Kidney capillary endothelial cell (primary cell): ENCODE measurements at places on chromosomes 4 and X.

GRCh38 chr4:110475881-110476818 lies at the start of gene ENPEP:
TSS of gene ENPEP (plus strand) at chr4:110476155. CDS start at chr4:110476415, 260 bp downstream.
- DNase-seq: no peak

- DNase-seq: peak; percentile 52
Observed at GRCh38 chr4:141686879-141687278, 50.5 kb downstream of the IL15 start.

- no peak for DNase-seq
Observed at GRCh38 chr4:185380320-185380719, 15.4 kb downstream of the LRP2BP start.

DNA sequence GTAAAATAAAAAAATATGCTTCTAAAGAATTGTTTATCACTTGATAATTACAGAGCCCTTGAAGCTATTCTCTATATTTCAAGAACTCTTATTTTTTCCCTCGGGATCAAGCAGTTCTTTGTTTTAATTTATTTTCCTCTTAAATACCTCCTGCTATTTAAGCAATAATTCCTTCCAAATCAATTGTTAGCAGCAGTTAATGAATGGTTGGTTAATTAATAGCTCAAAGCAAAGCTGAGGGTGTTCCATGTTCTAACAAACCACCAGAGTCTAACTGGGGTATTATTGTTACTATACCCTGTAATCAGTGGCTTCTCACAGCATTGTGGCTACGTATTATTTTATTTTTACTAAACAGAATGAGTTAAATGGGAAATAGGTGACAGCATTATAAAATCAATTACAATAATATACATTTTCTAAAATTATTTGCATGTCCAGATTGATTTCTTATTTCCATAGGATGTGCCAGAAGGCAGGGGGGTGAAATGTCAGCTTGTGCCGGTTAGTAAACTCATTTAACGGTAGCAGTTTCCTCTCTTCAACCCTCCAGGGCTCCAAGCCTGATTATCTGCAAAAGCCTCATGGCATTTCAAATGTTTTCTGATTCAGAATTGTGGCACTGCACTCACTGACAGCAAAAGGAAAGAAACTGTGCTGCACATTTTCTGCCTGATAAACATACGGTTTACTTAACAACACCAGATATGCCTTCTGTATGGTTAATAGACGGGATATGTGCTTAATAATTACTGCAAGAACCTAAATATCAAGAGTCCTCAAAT lies 286.9 kb upstream of the EMCN start:
- no peak for DNase-seq

DNA sequence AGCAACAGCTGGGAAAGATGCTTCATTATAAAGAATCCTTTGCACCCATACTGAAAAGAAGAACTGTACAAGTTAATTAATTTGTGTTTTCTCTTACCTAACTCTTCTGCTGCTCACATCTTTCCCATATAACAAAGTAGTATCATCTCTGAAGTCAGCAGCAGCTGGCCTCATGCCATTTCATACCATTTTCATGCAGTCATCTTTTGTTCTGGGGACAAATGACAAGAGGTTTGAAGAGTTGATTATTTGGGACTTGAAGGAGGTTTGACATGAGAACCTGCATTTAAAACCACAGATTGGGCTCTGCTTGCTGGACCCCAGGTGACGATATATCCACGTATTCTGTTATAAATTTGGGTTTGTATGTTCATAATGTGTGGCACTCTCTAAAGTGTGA lies 430.3 kb downstream of the SPRY1 start:
- no peak for DNase-seq

DNA sequence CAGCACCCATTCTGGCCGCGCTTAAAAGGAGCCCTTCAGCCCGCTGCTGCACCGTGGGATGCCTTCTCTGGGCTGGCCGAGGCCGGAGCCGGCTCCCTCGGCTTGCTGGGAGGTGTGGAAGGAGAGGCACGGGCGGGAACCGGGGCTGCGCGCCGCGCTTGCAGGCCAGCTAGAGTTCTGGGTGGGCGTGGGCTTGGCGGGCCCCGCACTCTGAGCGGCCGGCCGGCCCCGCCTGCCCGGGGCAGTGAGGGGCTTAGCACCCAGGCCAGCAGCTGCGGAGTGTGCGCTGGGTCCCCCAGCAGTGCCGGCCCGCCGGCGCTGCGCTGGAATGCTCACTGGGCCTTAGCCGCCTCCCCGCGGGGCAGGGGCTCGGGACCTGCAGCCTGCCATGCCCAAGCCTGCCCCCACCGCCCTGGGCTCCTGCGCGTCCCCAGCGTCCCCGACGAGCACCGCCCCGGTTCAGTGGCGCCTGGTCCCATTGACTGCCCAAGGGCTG lies 111.3 kb downstream of the PCDH18 start:
- no peak for DNase-seq

DNA sequence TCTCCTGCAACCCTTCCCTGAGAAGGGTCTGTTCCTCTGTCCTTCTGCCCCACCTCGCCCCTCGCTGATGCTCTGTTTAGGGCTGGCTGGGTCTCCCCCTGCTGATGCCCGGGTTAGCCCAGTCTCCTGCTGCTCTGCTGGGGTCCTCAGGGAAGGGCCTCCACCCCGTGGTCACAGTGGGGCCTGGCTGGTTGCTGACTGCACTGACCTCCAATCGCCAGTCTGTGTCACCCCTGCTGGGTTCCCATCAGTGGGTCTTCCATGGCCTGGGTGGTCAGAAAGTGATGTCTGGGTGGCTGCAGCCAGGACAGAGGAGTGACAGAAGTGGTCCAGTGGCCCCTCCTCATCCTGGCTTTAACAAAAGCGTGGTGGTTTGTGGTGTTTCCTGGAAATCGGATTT lies 44.7 kb downstream of the EVC start:
- DNase-seq: no peak

GRCh38 chr4:181595716-181596115 lies 647.5 kb upstream of the TENM3 start:
- DNase-seq: no peak

DNA sequence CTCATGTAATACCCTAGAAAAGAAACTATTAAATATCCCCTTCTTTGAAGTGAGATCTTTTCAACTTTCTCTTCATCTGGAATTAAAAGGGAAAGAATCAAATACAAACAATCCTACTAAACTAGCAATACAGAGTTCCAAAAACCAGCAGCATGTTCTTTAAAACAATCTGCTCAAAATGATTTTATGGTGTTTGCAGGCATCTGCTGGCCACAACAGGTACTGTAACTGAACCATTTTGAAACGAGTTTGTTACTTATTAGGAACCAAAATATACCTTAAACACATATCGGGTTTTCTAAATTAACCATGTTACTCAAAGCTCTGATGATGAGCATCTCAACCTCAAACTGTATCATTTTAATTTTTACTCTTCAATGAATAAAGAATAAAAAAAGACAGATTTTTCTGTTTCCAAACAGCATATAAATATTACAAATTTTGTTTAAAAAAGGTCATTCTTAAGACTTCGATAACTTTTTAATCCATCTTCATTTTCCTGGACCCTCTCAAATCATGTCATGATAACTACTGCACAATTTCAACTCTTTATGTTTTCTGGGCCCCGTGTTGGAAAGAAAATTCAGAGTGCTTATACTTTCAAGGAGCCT lies 56.5 kb downstream of the ARAP2 start:
- peak; percentile 4 for DNase-seq

GRCh38 chr4:16079046-16079445 lies 4.8 kb downstream of the PROM1 start:
- DNase-seq: no peak
